GM13977 (cell line): ENCODE measurements at places on chromosomes 16 and 17.

GRCh38 chr16:8936421-8936820 is 27.3 kb downstream of the USP7 start:
- DNase-seq: peak; percentile 69

GRCh38 chr17:46192189-46192438 is 1.1 kb downstream of the KANSL1 start:
- DNase-seq: no peak

GRCh38 chr16:68275611-68276191 is 11.4 kb downstream of the SLC7A6 start:
- DNase-seq: peak; percentile 82

DNA sequence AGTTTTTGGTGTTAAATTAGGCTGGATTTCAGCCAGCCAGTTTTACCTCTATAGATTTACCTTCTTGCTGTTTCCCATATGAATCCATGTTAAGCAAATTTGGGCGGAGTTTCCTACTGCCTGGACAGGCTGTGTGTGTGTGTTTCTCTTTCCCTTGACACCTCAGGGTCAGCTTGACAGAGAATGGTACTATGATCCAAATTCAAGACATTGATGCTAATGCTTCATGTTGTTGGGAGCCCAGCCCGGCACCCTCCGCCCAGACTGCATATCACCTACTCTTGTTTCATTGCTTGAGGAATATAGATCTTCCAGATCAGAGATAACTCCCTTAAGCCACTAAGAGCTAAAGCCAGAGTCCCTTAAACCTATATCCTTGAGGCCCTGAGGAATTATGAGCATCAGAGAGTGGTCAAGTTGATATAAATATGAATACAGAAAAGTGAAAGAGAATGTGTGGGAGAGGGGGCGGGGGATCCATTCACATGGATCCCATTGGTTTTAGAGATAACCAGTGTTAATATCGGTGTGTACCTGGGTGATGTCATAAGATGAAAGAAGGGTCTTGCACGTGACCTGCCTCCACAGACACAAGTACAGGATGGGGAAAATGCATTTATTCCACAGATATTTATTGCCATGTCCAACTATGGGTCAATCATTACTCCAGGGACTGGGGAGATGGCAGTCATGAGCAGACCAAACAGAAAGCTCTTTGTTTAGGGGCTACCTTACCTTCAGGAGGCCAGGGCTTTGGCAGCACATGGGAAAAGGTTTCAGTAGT is 69.7 kb downstream of the WIPI1 start:
- no peak for DNase-seq

DNA sequence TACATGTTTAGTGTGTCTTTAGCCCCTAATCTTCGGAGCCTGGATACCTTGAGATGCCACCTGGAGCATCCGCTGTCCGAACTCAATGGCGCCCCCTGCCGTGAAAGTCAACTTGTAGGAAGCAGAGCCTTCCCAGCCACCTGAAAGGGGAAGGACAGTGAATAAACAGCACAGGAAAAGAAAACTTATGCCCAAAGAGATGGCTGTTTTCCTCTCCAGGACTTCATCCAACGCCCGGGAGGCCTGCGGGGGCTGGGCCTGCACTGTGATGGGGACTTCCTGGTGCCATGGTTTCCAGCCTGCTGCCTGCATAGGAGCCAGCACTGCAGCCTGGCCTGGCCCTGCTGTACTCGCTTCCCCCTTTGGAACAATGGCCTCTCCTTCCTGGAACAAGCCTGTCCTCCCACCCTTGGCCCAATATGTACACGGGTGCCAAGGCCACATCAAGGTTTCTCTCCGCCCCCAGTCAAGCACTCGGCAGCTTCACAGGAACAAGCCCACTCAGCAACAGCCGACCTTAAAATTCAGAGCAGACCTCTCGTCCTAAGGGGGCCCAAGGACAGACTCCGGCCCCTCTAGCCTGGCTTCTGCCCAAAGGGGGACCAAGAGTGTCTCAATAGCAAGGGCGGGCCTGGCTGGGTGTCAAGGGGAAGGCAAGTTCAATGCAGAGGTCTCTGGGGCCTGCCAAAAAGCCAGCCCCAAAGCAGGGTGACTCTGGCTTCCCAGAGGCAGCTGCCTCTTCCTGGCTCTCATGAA is 4.5 kb upstream of the UNC13D start:
- peak; percentile 51 for DNase-seq

- no peak for DNase-seq
These were observed 5.4 kb downstream of the VASN start for GRCh38 chr16:4376893-4377572.

- no peak for DNase-seq
These were observed 69.6 kb upstream of the GSE1 start for GRCh38 chr16:85543536-85543935.

DNA sequence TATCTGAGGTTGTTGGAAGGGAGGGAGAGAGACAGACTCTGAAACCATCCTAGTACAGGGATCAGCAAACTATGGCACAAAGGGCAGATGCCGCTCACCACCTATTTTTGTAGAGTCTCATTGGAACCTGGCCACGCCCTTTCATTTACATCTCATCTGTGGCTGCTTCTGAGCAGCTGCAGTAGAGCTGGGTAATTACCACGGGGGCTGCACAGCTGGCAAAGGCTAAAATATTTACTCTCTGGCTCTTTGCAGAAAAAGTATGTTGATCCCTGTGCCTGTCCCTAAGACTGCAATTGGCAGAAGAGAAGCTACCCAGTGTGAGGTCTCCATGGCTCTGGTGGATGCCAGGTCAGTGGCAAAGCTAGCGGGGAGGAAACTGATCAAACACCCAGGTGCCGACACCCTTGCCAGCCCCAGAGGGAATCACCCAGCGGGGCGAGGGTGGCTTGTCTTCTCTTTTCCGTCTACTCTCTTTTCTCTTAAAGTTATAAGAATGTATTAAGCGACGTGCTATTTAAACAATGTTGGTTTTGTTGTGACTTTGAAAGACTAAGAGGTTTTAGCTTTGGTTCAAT is 14.0 kb downstream of the CEP295NL start:
- DNase-seq: no peak

GRCh38 chr17:69499318-69499717 is 84.8 kb downstream of the MAP2K6 start:
- no peak for DNase-seq
